Fibroblast of lung (primary cell): ENCODE measurements at places on chromosomes 5 and 9. TPM values are rescaled to one million over a fixed set of nuclear protein-coding genes. Genes with fewer than 3 reads are reported as not detected.

Gene ATOX1
- 48.5 and 59.9 TPM in 2 replicates for total RNA-seq

DNA sequence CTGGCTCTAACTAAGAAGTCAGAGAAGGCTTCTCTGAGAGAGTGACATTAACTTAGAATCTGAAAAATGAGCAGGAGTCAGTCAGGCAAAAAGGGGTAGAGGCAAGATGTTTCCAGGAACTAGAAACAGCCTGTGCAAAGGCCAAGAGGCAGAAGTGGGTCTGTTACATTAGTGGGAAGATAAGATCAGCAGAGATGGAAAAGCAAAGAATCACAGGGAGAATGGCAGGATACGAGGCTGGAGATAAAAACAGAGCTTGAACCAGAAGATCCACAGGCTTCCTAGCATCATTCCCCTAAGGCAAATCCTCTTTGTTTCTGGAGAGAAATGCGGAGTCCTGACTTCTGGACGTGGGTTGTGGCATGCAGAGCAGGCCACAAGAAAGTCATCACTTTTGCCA is 27.4 kb downstream of the ASTN2 start:
- H3K36me3 ChIP-seq: no peaks in the 10 kb centered on the region
- no peaks in the 10 kb centered on the region for H3K27me3 ChIP-seq
- H3K4me3 ChIP-seq: no peak overlapping the region
- no peaks in the 10 kb centered on the region for H3K4me1 ChIP-seq
- no peak for DNase-seq
- no peak overlapping the region for H3K27ac ChIP-seq

Gene PRDM9
- not detected in 2 replicates for total RNA-seq

GRCh38 chr5:103808464-103809106 is 246.0 kb upstream of the NUDT12 start:
- H3K27me3 ChIP-seq: no peaks in the 10 kb centered on the region
- H3K4me1 ChIP-seq: no peaks in the 10 kb centered on the region
- H3K36me3 ChIP-seq: no peaks in the 10 kb centered on the region
- peak; percentile 73 for DNase-seq

DNA sequence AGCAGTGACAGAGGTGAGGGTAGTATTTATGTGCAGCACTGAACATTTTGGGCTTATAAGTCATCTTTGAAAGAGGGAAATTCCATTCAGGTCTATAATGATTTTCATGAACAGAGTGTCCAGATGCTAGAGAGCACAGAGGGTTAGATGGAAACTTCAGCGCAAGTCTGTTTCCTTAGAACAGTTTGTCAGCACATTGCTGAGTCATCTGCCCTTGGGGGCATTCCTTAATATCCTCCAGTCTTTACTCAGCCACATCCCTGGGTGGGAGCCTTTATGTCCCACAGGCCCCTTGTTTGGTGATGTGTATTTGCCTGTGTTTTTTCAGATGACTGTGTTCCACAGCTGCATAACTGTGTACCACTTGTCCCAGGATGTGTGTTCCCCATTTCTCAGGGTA is 138.5 kb upstream of the S1PR3 start:
- no peak overlapping the region for H3K27ac ChIP-seq
- H3K36me3 ChIP-seq: no peaks in the 10 kb centered on the region
- no peak overlapping the region for H3K4me3 ChIP-seq
- DNase-seq: peak; percentile 91

Gene GPR151
- not detected in 2 replicates for total RNA-seq

Gene THBS4
- total RNA-seq: 1.5 and 2.3 TPM in 2 replicates

GRCh38 chr9:136995772-136996311 is 526 bp downstream of the CLIC3 start:
- peaks cover 2% of the 10 kb centered on the region for H3K36me3 ChIP-seq
- peaks cover 18% of the 10 kb centered on the region for H3K4me1 ChIP-seq
- DNase-seq: peak; percentile 39
- no peak overlapping the region for H3K4me3 ChIP-seq

GRCh38 chr9:18748251-18748701 is 274.3 kb downstream of the ADAMTSL1 start:
- DNase-seq: peak; percentile 24
- peaks cover 1% of the 10 kb centered on the region for H3K36me3 ChIP-seq
- H3K4me3 ChIP-seq: no peak overlapping the region
- H3K4me1 ChIP-seq: peaks cover 3% of the 10 kb centered on the region

DNA sequence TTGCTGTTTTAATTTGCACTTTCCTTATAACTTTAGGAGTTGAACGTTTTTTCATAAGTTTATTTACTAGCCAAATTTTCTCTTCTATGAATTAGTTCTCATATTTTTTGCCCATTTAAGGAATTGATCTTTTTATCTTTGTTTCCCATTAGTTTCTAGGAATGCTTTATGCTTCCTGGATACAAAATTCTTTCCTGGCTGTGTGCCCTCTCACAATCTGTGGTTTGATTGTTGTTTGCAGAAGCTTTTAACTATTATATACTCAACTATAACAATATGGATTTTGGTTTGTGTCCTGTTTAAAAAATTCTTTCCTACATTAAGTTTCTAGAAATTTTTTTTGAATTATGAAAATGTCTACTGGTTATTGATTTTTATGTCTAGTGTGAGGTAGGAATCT is 206.3 kb downstream of the CSNK1G3 start:
- H3K27ac ChIP-seq: no peak overlapping the region
- H3K4me1 ChIP-seq: no peaks in the 10 kb centered on the region
- no peaks in the 10 kb centered on the region for H3K36me3 ChIP-seq
- H3K27me3 ChIP-seq: no peaks in the 10 kb centered on the region
- no peak for DNase-seq

GRCh38 chr9:106449336-106449927 is 413.5 kb upstream of the ZNF462 start:
- no peaks in the 10 kb centered on the region for H3K4me1 ChIP-seq
- DNase-seq: no peak
- H3K4me3 ChIP-seq: no peak overlapping the region
- H3K36me3 ChIP-seq: no peaks in the 10 kb centered on the region
- no peak overlapping the region for H3K27ac ChIP-seq
- no peaks in the 10 kb centered on the region for H3K27me3 ChIP-seq

Gene ANKRD20A1
- total RNA-seq: under 0.01 TPM in 1 of 2 replicates, not detected in the other

DNA sequence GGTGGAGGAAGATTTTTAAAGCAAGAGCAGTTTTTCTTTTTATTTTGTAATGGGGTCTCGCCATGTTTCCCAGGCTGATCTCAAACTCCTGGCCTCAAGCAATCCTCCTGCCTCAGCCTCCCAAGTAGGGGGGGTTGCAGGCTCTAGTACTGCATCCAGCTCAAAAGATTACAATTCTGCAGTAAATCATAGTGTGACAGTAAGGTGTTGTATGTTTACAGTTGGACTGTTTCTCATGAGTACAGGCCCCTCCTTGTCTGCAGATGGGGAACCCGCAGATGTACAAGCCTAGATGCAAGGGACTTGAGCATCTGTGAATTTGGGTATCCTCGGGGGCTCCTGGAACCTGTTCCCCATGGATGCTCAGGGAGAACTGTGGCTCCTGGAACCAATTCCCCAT is 3.3 kb downstream of the CCT5 start:
- H3K27ac ChIP-seq: no peak overlapping the region
- peaks cover 14% of the 10 kb centered on the region for H3K36me3 ChIP-seq
- DNase-seq: no peak
- H3K27me3 ChIP-seq: no peaks in the 10 kb centered on the region

DNA sequence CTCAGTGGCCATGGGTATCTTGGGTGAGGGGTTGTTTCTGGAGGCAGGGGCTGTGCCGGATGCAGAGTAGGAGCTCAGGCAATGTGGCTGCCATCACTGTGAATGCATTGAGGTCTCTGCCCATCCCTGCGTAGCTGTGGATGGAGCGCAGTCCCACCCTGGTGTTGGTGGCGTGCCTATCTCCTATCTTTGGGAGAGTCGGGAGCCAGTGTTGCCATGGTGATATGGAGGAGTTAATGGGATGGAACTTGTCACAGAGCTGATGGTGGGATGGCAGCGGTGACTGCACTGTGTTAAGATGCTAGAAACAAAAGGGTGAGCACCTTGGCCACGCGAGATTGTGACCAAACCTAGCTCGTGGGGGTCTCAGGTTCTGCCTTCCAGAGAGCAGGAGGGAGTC is 197.3 kb downstream of the MELK start:
- H3K4me1 ChIP-seq: no peaks in the 10 kb centered on the region
- DNase-seq: no peak
- H3K4me3 ChIP-seq: no peak overlapping the region
- H3K27ac ChIP-seq: no peak overlapping the region

- H3K4me1 ChIP-seq: no peaks in the 10 kb centered on the region
- H3K27ac ChIP-seq: no peak overlapping the region
- DNase-seq: no peak
- H3K4me3 ChIP-seq: no peak overlapping the region
- H3K27me3 ChIP-seq: no peaks in the 10 kb centered on the region
These were observed 59.0 kb upstream of the NUDT12 start for GRCh38 chr5:103621548-103621930.

DNA sequence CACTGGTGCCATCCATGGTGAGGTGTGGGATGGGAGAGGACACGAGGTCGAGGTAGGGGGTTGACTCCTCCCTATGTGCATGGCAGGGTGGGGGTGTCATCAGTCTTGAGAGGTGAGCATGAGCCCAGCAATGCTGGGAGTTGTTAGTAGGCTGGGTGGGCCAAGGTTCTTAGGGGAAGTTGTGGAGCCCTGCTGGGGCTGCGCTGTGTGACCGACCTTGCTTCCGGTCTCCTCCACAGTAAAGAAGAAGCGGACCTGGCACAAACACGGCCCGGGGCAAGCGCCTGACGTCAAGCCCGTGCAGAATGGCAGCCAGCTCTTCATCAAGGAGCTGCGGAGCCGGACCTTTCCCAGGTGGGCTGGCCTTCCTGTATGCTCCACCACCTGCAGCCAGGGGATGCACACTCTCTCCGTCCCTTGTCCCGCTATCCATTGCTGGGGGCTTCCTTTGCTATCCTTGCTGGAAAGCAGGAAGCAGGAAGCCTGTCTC is 59.8 kb downstream of the PHF2 start:
- no peak for DNase-seq
- no peaks in the 10 kb centered on the region for H3K4me1 ChIP-seq
- no peak overlapping the region for H3K4me3 ChIP-seq
- H3K27ac ChIP-seq: no peak overlapping the region
- H3K27me3 ChIP-seq: no peaks in the 10 kb centered on the region
- peaks cover 9% of the 10 kb centered on the region for H3K36me3 ChIP-seq

DNA sequence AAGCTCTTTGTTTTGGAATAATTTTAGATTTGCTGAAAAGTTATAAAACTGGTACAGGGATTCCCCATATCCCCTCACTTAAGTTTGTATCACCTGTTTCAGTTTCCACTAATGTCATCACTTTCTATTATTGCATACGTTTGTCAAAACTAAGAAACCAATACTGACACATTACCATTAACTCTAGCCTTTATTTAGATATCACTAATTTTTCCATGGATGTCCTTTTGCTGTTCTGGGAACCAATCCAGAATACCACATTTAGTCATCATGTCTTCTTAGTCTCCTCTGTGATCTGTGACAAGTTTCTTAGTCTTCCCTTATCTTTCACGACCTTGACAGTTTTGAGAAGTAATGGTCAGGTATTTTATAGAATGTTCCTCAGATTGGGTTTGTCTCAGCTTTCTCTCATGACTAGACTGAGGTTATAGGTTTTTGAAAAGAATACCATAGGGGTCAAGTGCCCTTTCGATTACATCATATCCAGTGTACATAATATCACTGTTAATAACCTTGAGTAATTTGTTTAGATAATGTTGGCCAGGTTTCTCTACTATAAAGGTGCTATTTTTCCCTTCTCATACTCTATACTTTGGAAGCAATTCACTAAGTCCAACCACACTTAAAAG is 51.9 kb upstream of the NMUR2 start:
- no peaks in the 10 kb centered on the region for H3K4me1 ChIP-seq
- H3K27me3 ChIP-seq: no peaks in the 10 kb centered on the region
- no peak overlapping the region for H3K27ac ChIP-seq
- H3K4me3 ChIP-seq: no peak overlapping the region
- H3K36me3 ChIP-seq: no peaks in the 10 kb centered on the region
- DNase-seq: no peak

DNA sequence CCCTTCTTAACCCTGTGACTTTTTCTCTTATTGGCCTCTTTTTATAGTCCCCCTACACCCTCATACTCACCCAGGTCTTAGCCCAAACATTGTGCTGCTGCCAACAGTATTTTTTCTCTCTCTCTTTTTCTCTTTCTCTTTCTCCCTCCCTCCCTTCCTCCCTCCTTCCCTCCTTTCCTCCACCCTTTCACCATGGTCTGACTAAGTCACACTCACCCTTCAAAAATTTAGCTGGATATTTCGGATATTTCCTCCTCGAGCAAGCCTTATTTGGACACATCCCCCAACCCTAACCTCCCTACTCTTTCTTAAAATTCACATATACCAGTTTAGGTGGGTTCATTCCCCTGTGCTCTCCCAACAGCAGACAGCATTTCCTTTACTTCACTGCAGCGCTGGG is 64.7 kb downstream of the FGF1 start:
- peak; percentile 83 for DNase-seq
- peaks cover 20% of the 10 kb centered on the region for H3K4me1 ChIP-seq
- no peaks in the 10 kb centered on the region for H3K36me3 ChIP-seq
- H3K27ac ChIP-seq: peak overlapping the region; percentile 87

Gene ZNF618
- total RNA-seq: 5.4 and 8.6 TPM in 2 replicates

Gene SLC1A3
- total RNA-seq: 3.1 and 3.3 TPM in 2 replicates

- H3K27ac ChIP-seq: no peak overlapping the region
- DNase-seq: no peak
- no peaks in the 10 kb centered on the region for H3K4me1 ChIP-seq
- no peaks in the 10 kb centered on the region for H3K36me3 ChIP-seq
- H3K4me3 ChIP-seq: no peak overlapping the region
These were observed 35.1 kb upstream of the JADE2 start for GRCh38 chr5:134490255-134490924.

- no peaks in the 10 kb centered on the region for H3K27me3 ChIP-seq
- H3K4me1 ChIP-seq: peaks cover 3% of the 10 kb centered on the region
- peak overlapping the region; percentile 83 for H3K4me3 ChIP-seq
These were observed 1.1 kb downstream of the RICTOR start for GRCh38 chr5:39072925-39073766.

Gene SV2C
- total RNA-seq: not detected in 2 replicates

DNA sequence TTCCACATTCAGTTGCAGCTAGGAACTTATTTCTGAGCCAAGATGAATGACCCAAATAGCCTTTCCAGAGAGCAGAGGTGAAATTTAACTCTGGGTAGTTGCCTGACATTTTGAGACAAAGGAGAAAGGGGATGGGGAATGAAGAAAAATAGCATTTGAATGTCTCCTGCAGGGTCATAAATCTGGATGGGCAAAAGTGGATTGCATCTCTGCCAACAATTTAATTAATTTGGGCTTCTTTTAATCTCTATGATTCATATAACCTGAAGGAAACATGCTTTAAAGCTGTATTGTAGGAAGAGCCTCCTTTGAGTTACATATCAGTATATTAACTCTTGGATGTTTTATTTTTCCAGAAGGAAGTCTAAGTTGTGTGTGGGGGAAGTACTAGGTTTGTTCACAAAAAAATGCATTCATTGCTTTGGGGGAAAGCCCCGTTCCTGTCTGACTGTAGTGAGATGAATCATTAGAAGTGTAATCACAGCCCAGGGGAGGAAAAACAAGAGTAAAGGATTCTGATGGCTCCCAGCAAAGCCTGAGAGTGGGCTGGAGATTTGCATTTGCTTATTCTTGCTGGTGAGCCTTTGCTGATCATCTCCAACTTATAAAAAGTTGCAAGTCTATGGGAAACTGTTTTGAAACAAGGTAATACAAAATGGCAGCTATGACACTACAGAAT is 133.0 kb upstream of the IQGAP2 start:
- no peaks in the 10 kb centered on the region for H3K36me3 ChIP-seq
- H3K27me3 ChIP-seq: no peaks in the 10 kb centered on the region
- DNase-seq: no peak
- no peak overlapping the region for H3K27ac ChIP-seq
- no peak overlapping the region for H3K4me3 ChIP-seq

- no peaks in the 10 kb centered on the region for H3K4me1 ChIP-seq
- no peak overlapping the region for H3K27ac ChIP-seq
- H3K27me3 ChIP-seq: peaks cover 9% of the 10 kb centered on the region
- H3K36me3 ChIP-seq: no peaks in the 10 kb centered on the region
- peak; percentile 27 for DNase-seq
These were observed 19.8 kb downstream of the LECT2 start for GRCh38 chr5:135934939-135935338.

Gene PCDHB13
- 0.26 and 1.5 TPM in 2 replicates for total RNA-seq

Gene PCBD2
- 2.8 and 5.4 TPM in 2 replicates for total RNA-seq
